Activated T-cell treated with anti-CD3 and anti-CD28 coated beads, Interleukin-2, amount 50 U/mL, for 72 hours (primary cell): ENCODE measurements at places on chromosomes 5 and 9. TPM values are rescaled to one million over a fixed set of nuclear protein-coding genes. Genes with fewer than 3 reads are reported as not detected.

Gene PCDHA1
- not detected for total RNA-seq

Gene IPO11
- total RNA-seq = 26.6 TPM

Gene CFAP157
- total RNA-seq = not detected

DNA sequence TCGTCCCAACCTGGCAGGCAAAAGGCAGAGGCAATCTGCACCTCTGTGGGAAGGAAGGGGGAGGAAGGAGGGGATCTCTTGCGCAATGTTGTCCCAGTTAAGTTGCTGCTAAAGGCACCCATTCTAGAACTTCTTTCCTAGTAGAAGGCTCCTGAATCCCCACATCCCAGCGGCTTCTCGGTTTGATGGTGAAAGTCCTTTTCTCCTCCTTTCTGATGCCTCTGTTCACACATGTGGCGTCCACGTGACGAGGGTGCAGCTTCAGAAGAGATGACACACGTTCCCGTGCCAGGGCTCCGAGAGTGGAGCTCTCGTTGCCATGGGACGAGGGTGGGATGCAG, 96.9 kb upstream of the FCN2 start:
- no peak for DNase-seq

Gene ALDH1A1
- total RNA-seq = not detected

- DNase-seq = no peak
Observed at GRCh38 chr5:4018007-4018406, 422.4 kb downstream of the IRX1 start.

Gene GGTA1
- not detected for total RNA-seq

DNA sequence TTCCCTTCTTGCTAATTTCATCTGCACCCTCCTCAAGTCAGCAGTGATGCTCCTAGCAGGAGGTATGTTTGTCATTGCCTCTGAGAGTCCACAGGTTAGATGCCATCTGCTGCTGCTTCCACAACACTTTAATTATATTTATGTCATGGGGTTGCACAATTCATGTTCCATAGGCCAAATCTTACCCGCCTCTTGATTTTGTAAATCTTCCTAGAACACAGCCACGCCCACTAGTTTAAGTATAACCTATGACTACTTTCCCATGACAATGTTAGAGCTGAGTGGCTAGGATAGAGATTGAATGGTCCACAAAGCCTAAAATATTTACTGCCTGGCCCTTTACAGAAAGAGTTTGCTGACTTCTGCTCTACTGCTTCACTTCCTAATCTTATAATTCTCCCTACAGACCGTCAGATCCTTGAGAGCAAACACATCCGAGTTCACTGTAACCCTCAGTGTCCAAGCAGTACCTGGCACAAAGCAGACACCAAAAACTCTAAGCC, 21.1 kb downstream of the LIFR start:
- no peak for DNase-seq

DNA sequence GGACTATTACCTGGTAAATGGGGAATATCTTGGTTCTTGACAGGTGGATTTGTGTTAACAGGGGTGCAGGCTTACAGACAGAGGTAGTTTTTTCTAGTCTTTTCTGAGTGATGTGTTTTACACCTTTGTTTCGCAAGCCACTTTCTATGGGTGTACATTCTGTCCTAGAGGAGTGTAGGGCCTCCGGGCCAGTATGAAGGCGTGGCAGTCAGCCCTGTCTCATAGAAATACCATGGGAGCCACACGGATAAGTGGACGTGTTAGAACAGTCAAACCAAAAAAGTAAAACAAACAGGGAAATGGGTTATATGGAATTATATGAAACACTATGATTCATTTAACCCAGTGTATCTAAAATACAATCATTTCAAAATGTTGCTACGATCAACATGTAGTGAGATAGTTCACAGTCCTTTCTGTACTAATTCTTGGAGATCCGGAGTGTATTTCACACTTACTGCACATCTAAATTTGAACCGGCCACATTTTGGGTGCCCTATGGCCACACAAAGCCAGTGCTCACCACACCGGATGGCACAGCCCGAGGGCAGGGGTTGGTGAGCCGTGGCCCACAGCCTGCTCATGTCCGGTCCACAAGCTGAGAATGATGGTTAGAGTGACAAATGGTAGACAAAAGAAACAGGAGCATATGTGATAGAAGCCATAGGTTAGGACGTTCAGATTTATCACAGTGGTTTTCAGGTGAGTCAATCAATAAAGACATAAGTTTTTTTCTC, 80.1 kb upstream of the IRX4 start:
- DNase-seq = no peak
